ENCODE measurements at places on chromosomes 16 and 17.

DNA sequence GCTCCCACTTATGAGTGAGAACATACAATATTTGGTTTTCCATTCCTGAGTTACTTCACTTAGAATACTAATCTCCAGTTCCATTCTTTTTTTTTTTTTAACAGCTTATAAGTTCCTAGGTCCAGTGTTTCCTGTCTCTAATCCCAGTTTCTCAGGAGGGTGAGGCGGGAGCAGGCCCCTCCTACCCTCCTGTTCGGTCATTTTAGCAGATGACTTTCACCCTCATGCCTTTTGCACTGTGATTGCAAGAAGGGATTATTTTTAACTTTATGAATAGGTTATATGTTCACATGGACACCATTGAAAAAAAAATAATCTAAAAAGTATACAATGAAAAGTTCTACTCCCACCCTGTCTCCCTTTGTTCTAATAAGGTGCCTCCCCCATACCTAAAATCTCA, 47.6 kb downstream of the CDH1 start:
- no peak for DNase-seq

GRCh38 chr17:235831-236640, 54.6 kb upstream of the DOC2B start:
- DNase-seq, result no peak

GRCh38 chr16:82995924-82996441, 369.2 kb downstream of the CDH13 start:
- peak; percentile 85 for DNase-seq

GRCh38 chr17:50865060-50865867, 890 bp downstream of the TOB1 start:
- peak; percentile 37 for DNase-seq

GRCh38 chr16:12496186-12496585, 307.5 kb downstream of the CPPED1 start:
- DNase-seq, result no peak

DNA sequence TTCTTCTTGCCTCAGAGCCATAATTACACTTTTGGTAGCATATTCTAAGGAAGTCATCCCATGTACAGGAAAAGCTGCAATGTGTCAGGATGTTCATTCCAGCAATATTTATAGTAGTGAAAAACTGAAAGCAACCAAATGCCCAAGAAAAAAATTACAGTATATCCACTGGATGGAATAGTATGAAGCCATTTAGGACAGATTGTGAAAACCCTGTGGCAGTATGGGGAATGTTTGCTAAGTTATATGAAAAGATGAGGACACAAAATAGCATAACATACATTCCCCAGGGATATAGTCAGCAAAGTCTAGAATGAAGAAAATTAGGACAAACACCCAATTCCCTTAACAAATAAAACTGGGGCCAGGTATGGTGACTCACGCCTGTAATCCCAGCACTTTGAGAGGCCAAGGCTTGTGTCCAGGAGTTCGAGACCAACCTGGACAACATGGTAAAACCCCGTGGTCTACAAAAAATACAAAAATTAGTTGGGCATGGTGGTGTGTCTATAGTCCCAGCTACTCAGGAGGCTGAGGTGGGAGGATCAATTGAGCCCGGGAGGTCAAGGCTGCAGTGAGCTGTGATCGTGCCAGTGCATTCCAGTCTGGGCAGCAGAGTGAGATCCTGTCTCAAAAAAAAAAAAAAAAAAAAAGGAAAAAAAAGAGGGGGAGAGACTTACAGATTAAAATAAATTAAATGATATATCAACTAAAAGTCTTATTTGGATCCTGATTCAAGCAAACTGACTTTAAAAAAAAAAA, 2.3 kb downstream of the LRRC3C start:
- DNase-seq, result no peak

GRCh38 chr16:16183562-16183961, 39.7 kb downstream of the ABCC6 start:
- no peak for DNase-seq

- no peak for DNase-seq
Observed at GRCh38 chr17:39838057-39838456, 26.1 kb downstream of the IKZF3 start.

GRCh38 chr17:54781389-54781788, 119.3 kb upstream of the TOM1L1 start:
- no peak for DNase-seq

DNA sequence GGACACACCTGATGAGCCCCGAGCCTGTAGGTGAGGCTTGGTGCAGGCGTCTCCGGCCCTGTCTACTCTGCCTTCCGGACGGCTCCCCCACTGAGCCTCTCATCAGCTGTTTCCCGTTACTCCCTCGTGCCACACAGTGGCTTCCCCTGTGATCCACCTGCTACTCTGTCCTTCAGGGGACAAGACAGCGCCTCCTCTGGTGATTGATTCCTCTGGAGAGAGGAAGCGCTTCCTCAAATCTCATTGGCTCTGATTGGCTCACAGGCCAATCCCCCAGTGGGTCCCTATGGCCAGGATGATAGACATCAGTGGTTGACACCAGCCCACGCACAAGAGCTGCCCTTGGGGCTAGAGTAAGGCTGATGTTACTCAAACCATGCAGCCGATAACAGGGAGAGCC, 24.0 kb downstream of the RNF213 start:
- no peak for DNase-seq

DNA sequence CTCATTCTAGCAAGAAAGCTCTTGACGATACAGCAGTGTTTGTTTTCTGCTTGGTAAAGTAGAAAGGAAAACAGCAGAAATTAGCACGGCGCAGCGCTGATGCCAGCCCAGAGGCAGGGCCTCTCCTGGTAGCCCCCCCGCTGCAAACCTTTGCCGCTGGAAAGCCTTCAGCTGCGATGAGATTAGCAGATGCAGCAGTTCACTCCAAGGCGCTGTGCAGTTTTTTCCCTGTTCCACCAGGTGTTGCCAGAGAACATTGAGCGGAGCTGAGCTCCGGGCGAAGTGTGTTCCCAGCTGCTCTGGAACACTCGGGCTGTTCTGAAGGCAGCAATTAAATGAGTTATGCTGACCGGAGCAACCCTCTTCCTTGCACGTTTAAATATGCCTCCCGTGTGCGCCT, 72.5 kb downstream of the RBFOX1 start:
- no peak for DNase-seq

GRCh38 chr17:62757500-62757951, 50.6 kb downstream of the MARCHF10 start:
- DNase-seq, result no peak

DNA sequence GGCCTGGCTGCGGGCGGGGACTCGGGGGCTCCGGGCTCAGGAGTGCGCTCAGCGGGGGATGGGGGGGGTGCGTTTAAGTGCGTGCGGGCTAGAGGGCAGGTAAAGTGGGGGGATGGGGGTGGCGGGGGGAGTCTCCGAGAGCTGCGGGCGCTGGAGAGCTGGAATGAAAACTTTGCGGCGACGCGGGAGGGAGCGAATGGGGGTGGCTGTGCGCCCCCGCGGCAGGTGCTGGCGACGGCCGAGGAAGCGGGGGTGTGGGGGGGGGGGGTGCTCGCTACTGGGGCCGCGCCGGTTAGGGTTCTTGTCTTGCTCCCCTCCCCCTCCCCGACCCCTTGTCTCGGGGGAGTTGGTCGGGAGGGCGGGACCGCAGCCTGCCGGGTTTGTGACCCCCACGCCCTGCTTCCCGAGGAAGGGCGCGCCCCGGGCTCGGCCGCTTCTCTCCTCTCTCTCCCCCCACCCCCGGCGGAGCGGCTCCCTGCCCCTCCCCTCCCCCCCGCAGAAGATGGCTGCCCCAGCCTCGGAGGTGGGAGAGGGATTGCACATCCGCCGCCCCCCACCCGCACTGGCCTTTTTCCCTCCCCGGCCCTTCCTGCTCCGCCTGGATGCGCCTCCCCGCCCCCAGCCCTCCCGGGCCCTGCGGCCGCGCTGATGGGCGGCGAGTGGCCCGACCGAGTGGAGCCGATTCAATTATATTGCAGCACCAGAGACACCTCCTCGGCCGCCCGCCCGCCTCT, 649 bp downstream of the GSE1 start:
- DNase-seq, result peak; percentile 62

DNA sequence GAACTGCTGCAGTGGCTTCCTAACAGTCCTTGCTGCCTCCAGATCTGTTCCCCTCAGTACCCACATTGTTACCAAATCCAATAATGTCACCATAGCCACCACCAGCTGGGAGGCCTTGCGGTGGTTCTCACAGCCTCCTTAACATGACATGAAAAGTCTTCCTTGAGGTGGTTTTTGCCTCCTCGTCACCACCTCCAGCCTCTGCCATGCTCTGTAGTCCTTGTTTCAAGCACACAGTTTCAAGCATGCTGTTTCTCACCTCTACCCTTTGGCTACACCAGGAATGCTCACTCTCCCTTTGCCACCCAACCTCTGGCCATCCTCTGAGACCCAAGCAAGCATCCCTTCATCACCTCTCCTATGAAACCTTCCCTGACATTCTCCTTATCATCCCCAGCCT, 47.2 kb downstream of the DNAH9 start:
- DNase-seq, result no peak

DNA sequence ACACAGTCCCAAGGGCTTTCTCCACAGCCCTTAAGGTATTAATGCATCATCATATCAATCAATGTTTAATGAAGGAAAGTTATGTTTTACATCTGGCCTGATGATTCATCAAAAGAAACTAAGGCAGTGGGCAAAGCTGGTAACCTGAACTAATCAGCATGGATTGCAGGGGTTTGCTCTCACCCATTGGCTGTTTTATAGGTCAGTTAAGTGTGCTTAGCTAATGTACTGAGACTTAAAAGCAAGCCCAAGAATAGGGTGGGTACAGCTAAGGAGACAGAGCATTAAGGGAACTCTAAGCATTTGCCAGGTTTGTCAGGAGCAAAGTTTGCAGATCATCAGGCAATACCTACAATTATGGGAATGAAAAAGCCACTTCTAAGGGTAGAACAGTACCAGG, 1247.6 kb downstream of the CDH8 start:
- no peak for DNase-seq

DNA sequence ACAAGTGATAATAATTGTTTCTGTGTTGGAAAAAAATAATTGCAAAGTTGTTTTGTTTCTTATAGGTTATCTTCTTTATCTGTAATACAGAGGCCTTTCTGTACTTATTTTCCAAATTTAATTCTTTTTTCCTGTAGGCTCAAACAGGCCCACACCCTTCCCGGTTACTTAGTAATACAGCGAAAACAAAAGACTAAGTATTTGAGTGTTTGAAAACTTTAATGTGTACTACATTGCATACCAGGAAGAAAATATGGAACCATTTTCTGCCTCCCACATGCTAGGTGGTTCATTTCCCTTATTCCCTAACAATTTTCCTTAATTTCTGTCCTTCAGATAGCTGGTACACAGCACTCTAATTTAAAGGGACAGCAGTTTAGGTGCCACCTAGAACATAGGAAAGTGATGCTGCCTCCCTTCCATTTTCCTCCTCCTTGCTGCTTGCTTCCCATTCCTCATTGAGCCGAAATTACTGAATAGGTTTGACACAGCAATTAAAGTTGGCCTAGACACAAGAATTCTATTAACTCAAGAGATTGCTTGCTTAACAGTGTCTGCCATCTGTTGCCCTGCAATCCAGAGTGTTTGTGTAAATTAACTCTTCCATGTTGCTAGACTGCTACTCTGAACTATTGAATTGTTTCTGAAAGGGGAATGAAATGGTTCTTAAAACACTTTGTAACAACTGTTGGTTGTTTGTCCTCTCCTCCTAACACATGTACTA, 24.2 kb downstream of the CYB5B start:
- no peak for DNase-seq

DNA sequence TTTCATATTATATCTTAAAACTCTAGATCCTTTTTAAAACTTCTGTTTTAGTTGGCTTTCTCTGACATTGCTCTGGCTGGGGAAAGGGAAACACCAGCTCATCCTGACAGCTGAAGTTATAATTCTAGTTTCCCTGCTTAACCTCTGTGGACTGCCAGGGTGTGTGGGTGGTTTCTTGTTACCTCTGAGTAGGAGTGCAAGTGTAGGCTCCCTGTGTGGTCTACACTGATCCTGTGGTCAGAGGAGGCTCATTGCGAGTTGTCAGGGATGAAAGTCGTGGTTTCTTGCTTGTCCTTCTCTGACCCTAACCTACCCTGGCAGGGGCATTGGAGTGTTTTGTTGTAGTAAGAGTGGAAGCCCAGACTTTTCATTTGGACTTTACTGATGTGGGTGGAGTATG, 221.0 kb downstream of the UTP18 start:
- DNase-seq, result no peak

DNA sequence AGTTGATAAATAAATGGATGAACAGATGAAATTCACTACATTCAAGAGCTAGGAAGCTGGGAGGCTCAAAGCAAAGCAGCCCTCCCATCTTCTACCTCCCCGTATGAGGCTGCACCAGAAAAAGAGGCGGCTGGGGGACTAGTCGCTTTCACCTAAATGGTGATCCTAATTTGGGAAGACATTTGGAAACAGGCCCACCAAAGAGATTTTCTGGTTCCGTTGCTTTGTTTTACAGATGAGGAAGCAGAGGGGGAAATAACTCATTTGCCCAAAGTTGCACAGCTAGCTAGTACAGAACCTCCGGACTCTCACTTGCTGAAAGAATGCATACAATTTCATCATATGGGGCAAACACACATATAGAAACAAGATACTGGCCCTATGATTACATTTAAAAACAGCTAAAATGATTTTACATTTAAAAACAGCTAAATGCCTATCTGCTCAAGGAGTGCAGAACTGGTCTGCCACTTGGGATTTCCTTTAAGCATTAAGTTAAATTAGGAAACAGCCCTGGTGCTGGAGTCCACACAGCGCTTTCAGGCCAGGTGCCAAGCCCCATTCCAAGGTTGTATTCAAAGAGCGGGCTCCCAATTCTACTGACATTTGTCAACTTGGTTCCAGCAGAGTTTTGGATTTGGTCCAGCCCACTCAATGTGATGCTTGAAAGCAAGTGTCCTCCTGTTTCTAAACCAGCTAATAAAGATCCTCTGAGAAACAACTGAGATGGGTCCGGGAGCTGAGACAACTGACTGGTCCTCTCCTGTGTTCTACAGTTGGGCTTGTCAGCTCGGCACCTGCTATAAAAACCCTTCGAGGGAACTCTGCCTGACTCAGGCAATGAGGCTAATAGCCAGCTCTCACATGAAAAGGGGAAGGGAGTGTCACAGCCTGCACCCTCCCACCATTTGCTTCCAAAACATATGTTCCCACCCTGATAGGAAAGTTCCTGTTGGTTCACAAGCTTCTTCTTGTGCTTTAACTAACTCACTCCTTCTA, 11.7 kb downstream of the ERN1 start:
- DNase-seq, result peak; percentile 71

DNA sequence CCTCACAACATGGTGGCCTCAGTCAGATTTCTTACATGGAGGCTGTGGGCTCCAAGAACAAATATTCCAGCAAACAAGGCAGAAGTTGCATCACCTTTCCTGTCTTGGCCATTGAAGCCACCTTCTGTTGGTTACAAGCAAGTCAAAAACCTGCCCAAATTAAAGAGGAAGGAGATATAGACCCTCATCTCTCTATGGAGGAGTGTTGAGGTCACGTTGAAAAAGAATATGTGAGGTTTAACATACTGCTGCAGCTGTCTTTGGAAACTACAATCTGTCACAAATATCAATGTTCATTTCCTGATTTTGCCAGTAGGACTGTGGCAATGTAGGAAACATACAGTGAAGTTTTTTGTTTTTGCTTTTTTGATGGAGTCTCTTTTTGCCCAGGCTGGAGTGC, 211.4 kb downstream of the COPRS start:
- DNase-seq, result no peak

Data from NCI-H345 (cell line).